ENCODE measurements at places on chromosomes 7 and 10.

DNA sequence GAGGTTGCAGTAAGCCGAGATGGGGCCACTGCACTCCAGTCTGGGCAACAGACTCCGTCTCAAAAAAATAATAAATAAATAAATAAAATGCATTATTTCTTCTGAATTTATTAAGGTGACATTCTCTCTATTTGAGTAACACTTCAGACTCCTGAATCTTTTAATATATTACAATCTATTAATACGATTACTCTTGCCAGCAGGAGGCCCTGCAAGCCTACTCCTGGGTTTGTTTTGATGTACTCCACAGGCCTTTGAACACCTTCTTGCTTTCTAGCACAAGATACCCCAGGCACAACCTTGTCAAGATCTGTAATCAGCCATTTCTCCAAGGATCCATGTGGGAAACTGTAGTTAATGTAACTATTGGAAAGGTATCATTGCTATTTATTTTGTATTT lies 63.5 kb downstream of the COBL start:
- no peak for DNase-seq

DNA sequence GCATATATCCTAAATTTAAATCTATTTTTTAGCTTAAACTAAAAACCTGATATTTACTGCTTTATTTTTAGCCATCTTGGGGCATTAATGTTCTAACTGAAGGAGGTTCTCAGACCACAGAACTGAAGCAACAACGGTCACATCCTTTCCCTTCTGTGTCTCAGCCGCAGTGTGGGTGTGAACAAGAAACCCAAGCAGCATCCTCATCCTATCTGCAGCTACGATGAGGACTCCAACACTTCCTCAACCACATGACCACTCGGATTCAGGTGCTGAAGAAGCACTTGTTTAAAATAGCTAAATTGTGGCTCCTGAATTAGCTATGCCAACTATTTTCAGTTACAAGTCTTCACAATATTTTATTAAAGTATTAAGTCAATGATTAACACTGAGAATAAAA lies 5.3 kb downstream of the ESYT2 start:
- DNase-seq = peak; percentile 55

GRCh38 chr7:88218836-88219605 lies 817 bp downstream of the SRI start:
- DNase-seq = peak; percentile 44

GRCh38 chr7:150384406-150385301 lies 5.5 kb downstream of the ZNF775 start:
- DNase-seq = no peak

GRCh38 chr7:141074162-141074991 lies 513 bp downstream of the TMEM178B start:
- no peak for DNase-seq

Measured in brain microvascular endothelial cell (primary cell).